Dorsolateral prefrontal cortex (tissue), 122 donors: ENCODE measurements at places on chromosomes 1 and 21. TPM values are rescaled to one million over a fixed set of nuclear protein-coding genes. Genes with fewer than 3 reads are reported as not detected.

DNA sequence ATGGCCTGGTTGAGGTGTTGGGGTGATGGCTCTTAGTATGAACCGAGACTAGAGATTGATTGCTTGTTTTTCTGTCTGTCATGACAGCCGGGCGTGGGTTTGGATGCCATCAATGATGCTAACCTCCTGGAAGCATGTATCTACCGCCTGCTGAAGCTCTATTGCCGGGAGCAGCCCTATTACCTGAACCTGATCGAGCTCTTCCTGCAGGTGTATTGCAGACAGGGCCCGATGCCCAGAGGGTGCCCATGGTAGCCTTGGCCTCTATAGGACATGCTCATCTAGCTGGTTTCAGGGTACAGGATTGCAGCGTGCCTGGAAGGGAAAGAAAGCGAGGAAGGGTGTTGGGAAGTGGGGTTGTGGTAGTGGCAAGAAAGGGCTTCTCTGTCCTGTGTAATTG lies 2.6 kb upstream of the RUSC1 start:
- DNase-seq, result no peak

- DNase-seq, result no peak
These were observed 89.9 kb downstream of the EPB41 start for GRCh38 chr1:29004288-29004687.

DNA sequence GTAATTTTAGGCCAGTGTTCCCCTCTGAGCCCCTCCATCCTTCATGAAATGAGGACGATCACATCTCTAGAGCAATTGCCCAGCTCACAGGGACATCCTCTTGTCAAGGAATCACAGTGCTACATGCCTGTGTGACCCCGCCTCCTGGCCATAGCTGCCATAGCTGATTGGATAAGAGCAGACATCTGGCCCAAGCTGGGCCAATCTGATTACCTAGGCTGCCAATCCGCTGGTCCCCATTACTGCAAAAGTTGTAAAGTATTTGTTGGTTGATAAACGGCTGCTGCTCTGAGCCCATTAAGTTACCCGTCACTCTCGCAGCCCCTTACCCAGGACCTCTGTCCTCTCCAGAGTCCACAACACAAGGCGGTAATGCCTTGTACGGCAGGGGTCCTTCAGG lies 8.3 kb downstream of the NT5C1A start:
- DNase-seq, result no peak

DNA sequence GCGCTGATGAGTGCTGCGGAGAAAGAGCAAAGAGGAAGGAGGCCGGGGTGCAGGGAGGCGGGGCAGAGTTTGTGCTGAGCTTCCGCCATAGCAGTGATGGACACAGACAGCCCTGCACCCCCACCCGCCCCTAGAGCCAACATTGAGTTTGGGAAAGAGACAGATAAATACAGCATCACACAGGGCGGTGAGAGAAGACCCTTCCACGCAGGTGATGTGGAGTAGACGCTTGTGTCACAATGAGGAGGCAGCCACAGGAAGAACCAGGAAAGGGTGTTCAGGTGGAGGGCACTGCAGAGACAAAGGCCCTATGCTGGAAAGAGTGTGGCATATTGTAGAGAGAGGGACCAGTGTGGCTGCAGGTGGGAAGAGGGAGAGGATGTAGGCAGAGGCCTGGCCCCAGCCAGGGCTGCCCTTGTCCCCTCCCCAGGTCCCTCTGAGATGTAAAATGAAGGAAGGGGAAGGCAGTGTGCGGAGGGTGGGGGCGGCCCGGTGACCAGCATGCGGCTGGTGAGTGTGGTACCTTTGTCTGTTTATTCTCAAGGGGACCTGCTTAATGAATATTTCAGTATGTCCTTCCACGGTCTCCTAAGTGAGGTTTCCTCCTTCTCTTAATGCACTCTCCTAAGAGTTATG lies 194.4 kb upstream of the TMEM51 start:
- no peak for DNase-seq

Gene FAM177B
- total RNA-seq, result 0.94 TPM

Gene PHLDA3
- total RNA-seq, result 74.3 TPM

- peak; percentile 65 for DNase-seq
These were observed 168.4 kb downstream of the ZZZ3 start for GRCh38 chr1:77513839-77514763.

Gene TMPRSS15
- total RNA-seq, result not detected

Gene DMAP1
- 66.9 TPM for total RNA-seq

DNA sequence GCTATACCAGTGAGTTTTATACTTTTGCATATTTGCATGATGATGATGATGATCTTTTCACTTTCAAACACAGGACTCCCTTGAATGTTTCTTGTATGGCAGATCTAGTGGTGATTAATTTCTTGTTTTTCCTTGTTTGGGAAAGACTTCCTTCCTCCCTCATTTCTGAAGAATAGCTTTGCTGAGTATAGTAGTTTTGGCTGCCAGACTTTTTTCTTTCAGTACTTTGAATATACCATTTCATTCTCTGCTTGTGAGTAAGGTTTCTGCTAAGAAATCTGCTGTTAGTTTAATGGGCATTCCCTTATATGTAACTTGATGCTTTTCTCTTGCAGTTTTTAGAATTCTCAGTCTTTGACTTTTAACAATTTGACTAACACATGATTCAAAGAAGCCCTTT lies 547.4 kb upstream of the CXADR start:
- DNase-seq, result no peak

GRCh38 chr1:212624976-212625501 lies 16.5 kb downstream of the ATF3 start:
- no peak for DNase-seq

DNA sequence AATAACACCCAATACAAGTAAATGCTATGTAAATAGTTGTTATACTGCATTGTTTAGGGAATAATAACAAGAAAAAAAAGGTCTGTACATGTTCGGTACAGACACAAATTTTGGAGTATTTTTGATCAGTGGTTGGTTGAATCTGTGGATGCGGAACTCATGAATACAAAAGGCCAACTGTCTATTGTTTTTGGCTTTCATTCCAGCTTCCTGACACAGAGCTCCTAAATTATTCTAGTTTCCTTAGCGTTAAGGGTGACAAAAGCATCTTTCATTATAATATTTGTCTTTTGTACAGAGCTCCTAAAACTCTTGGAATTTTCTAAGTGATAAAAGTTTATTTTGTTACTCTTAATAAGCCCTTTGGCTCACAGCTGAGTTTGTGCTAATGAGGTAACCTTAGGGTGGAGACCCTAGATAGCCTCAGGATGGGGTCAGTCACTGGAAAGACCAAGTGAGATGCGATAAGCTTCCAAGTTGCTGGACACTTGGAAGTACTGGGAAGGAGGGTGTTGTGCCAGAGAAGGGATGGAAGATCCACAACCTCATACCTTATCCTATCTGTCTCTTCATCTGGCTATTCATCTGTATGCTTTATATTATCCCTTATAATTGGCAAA lies 57.4 kb upstream of the PRRC2C start:
- no peak for DNase-seq

DNA sequence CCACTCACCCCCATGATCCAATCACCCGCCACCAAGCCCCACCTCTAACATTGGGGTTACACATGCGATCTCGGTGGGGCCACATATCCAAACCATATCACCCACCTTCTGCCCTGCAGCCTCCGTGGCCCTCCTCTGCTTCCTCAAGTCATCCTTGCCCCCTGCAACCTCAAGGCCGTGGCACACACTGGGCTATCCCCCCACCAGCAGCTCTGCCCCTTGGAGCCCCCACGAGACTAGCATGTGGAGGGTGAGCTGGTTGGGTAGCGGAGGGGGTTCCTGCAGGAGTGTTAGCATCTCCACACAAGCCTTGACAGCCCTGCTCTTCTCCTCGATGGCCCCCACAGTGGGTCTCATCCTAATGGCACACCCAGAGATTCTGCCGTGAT lies 100.8 kb downstream of the TOMM20 start:
- no peak for DNase-seq

Gene PTPN22
- 0.68 TPM for total RNA-seq

- DNase-seq, result no peak
These were observed 621.5 kb upstream of the ADGRL2 start for GRCh38 chr1:81179242-81179641.

DNA sequence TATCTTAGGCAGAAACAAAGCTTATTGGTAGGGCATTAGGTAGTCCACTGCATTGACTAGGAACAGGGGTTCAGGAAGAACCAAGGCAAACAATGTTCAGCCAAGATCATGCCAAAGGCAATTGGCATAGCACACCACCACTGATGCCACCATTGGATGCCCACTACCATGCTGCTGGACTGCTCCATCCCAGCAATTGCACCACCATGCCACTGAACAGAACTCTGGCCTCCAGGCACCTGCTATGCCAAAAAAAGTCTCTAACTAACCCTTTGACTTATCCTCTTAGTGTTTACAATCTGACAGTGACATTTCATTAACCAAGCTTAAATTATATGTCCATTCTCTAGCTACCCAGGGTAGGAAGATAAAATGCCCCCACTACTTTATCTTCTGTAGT lies 509.6 kb upstream of the CAMK1G start:
- no peak for DNase-seq

- DNase-seq, result no peak
These were observed 1.5 kb upstream of the VANGL2 start for GRCh38 chr1:160398823-160399222.

Gene NHLH1
- 0.90 TPM for total RNA-seq

- DNase-seq, result no peak
These were observed 3.5 kb downstream of the NBL1 start for GRCh38 chr1:19647643-19648042.

DNA sequence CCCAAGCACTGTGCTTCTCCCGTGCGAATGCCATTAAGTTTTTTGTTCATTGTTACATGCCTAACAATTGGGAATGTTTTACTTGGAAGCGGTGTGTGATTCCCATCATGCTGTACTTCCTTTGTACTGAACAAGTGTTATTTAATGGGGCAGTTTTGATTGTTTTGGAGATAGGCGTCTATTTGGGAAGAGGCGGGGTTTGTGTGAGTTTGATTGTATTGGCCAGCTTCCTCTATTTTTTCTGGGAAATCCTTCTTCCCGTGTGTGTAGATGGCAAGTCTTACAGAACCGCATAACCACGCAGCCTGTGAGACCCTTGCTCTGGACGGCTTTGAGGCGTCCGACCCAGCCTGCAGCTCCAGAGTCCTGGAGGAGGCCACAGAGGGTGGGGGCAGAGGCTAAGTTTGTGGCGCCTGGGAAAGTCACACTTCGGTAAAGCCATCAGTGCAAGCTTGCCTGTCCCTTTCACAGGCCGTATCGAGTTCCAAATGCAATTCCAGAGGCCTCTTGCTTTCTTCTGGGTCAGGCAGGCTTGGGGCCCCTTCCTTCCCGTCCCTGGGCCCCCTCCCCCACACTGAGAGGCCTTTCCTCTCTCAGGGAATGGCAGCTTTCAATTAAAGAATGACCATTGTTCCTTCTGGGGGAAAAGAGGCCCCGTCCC lies 210.3 kb downstream of the TOMM20 start:
- DNase-seq, result no peak

GRCh38 chr1:43222879-43223278 lies 46.9 kb upstream of the TMEM125 start:
- no peak for DNase-seq

DNA sequence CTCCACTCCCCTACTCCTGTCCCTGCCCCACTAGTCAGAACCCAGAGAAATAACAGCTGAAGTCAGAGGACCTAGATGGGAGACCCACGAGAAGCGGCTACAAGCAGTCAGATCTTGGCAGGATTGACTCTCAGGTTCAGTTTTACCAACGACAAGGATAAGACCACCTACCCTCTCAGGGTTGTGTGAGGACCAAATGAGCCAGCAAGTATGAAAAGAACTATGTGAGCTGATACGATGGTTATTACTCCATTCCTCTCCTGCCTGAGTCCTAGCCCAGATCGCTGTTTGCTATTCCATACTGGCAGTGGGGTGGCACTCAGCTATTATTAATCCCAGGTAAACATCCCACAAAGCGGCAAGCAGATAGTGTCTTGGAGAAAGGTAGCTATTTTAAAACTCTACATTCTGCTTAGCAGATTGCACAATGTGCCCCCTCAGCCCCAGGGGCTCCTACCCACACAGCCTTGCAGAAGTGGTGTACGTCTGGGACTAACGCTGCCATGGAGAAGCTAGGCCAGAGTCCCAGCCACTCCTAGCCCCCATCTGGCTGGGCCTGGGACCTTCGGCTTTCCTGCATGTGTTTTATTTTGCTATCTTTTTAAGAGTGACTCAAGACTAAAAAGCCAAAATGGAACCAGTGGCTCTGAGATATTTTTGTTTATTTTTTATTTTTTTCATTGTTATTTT lies 58.9 kb downstream of the CD46 start:
- no peak for DNase-seq

GRCh38 chr1:44327679-44328491 lies 27.2 kb downstream of the ERI3 start:
- no peak for DNase-seq

Gene IER5
- total RNA-seq, result 16.2 TPM

Gene MAP3K21
- 9.0 TPM for total RNA-seq

DNA sequence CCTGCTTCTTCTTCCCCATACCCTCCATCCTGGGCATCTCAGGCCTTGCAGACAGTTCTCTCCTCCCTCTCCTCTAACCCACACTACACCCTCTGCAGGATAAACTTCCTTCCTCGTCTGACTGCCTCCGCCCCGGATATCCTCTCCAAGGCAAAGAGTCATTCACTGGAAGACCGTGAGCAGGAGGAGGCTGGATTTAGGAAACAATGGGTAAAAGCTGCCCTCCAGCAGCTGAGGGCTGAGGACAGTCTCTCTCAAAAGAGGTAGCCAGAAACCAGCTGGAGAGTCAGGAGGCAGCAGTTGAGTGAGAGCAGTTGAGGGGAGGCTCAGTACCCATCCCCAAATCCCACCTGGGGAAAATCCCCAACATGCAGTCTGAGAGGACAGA lies 1.4 kb downstream of the CSRP1 start:
- no peak for DNase-seq

Gene PPFIA4
- 168 TPM for total RNA-seq

DNA sequence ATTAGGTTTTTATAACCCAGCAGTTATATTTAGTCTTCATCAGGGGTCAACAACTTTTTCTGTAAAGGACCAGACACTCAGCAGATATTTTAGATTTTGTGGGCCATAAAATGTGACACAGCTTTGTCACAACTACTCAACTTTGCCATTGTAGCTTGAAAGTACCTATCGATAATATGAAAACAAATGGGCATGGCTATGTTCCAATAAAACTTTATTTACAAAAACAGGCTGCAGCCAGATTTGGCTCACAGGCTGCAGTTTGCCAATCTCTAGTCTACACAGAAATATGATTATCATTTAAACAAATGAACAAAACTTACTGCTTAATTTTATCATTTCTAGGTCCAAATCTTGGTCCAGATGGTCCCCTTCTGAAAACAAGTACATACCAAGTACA lies 23.0 kb downstream of the VAMP4 start:
- no peak for DNase-seq

GRCh38 chr1:57983441-57983840 lies 559.6 kb upstream of the DAB1 start:
- no peak for DNase-seq

GRCh38 chr1:243686159-243686558 lies 163.9 kb downstream of the AKT3 start:
- no peak for DNase-seq

DNA sequence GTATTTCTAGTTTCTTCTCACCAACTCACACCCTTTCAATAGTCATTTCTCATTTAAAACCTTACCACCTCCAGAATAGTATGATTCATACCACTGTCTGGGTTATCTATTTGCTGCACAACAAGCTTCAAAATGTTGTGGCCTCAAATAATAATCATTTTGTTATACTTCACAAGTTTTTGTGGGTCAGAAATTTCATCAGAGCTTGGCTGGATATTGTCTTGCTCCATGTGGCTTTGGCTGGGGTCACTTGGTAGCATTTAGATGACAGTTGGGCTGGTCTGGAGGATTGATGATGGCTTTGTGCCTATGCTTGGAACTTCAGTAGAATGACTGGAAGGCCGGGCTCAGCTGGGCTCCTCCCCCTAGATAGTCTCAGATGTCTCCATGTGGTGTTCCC lies 66.0 kb downstream of the TGFB2 start:
- no peak for DNase-seq

Gene ITGB2
- total RNA-seq, result 12.7 TPM
